ENCODE measurements at places on chromosomes 2 and 18.

DNA sequence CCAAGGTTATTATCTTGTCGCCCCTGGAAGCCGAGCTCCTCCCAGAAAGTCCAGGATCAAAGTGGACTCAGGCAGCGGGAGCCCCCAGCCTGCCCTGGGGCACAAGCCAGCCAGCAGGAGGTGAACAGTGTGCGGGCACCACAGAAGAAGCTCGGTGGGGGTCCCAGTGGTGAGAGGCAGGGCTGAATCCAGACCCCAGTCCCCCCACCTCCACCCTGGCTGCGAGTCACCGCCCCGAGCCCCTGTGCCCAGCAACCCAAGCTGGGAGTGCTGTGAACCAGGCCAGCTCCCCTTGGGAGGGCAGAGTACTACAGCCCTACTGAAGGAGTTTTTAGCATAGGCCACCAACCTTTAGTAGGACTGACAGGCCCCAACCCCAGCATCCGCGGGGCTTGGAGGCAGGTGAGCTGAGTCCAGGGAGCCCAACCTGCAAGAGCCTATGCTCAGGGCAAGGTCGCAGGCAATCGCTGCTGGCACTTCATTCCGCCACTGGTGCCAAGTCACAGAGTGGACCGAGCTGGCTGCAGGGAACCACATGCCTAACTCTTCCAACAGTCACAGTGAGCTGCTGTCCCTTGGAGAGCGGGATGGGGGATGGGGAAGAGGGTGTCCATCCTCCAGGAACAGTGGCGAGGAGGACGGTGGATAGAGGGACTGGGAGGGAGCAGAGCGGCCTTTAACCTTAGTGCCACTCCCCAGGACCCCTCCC lies 3.0 kb downstream of the PIEZO2 start:
- no peak for DNase-seq

GRCh38 chr2:144015655-144016245 lies 504.2 kb downstream of the ZEB2 start:
- DNase-seq, result no peak

GRCh38 chr2:27960237-27960912 lies 69.8 kb downstream of the BABAM2 start:
- no peak for DNase-seq

DNA sequence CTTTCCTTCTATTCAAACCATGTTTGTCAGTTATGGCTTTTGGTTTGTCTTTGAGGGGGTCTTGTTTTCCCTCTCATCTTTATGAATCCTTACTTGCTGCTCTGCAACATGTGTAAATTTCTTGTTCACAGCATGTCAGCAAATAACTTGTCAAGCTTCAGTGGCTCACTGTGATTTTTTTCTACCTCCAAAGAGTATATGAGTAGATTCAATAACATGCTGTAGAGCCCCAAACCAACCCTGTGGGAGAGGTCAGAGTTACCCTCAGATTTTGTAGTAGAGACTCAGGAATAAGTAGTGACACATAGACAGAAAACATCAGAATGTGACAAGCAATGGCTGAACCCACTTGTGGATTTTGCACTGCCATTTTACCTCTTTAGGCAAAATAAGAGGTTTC lies 121.6 kb downstream of the PLCL1 start:
- DNase-seq, result no peak

DNA sequence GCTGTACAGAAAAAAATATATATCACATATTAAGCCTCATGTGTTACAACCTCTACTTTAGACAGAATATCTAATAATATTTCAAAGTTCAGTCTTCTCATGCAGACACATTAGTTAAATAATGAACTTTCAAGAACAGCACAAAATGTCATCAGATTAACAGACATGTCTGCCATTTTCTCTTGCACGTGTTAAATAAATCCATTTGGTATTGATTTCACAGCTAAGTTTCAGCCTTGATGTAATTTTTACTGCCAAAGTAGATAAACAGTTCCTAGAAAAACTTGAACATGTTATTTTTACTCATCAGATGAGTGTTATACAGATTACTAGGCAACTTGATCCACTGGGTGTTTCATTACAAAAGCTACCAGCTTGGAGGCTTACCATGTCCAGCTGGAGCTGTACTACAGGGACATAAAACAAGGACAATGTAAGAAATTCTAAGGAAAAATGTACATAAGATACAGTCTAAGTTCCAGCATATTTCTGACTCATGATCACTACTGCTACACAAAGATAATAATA lies 290.7 kb upstream of the DDX18 start:
- DNase-seq, result no peak

DNA sequence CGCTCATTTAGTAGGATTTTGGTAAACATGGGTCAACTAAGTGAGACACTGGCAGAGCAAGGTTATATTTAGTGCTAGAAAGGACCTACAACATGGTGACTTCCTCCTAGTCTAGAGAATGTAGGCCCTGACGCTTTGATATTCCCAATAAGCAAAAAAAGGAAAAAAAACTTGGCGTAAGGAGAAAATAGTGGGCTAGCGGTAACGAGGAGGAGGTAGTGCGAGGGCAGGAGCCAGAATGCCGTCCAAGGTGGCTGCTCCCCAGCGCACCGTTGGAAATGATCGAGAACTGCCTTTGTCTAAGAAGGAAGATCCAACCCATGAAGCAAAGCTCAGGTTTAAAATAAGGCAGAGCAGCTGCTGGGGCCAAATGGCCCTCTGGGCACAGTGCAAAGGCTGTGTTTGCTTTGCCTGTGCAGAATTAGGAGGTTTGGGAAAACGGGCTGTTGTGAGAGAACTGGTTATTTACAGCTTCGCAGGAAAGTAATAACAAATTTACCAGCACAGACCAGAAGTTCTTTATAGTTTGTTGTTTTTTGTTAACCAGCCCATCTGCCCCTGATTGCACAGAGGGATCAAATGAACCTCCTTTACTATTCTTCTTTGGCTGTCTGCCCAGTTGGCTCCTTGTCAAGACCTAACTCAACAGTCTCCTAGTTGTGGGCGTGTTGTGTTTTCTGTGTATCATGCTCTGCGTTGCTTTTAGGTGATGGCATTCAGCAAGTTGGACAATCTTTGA lies 86.6 kb downstream of the ITGB1BP1 start:
- no peak for DNase-seq

DNA sequence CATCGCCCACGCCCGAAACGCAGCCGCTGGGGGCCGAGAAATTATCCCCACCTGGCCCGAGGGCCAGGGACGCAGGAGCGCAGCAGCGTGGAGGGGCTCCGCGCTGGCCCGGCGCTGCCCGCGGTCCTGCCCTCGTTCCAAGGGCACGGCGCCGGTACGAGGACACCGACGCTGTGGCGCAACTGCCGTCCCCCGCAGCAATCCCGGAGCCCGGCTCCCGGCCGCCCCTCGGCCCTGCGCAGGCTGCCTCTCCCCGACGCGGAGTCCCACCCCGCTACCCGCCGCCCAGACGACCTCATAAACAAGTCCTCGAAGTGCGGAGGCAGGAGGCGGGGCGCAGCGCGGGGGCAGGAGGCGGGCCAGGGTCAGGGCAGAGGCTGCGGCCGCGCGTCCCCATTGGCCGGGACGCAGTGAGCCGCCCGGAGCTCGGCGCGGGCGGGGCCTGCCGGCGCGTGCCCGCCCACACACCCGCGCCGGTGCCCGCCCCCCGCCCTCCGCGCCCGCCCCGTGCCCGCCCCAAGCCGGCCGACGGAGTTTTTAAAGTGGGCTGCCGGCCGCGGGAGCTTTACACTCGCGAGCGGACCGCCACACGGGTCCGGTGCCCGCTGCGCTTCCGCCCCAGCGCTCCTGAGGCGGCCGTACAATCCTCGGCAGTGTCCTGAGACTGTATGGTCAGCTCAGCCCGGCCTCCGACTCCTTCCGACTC lies at the start of gene EPAS1:
EPAS1 (plus strand) TSS at position 568 of the 706 bp plus-strand sequence. CDS start 505 bp downstream, outside the sequence.
- DNase-seq, result peak; percentile 60

DNA sequence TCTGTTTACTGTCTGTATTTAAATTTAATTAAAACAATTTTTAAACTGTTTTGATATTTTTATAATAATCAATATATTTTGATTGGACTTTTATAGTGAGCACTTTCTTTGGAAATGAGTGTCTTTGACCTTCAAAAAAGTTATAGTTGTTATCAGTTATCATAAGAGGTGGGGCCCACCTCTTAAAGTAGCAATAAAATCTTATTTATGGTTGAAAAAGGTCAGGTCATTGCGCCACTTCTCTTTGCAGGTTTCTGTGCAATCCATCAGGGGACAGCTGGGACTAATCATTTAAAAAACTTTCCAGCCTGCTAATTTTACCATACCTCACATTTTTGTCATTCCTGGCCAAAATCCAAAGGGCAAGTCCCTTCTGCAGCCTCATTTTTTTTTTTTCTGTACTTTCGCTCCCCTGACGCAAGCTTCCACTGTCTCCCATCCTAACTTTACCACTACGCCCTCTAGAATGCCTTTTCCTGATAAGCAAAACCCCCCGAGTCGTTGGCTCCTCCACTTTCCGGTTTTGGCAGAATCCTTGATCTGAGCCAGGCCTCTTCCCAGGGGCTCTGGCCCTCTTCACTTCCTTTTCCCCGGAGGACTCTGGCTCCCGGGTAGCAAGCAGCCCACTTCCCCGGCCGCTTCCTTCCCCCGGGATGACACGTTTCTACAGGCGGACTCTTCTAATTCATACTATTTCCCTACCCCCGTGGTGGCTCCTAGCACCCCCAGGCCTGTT lies 1.1 kb upstream of the SEH1L start:
- no peak for DNase-seq

DNA sequence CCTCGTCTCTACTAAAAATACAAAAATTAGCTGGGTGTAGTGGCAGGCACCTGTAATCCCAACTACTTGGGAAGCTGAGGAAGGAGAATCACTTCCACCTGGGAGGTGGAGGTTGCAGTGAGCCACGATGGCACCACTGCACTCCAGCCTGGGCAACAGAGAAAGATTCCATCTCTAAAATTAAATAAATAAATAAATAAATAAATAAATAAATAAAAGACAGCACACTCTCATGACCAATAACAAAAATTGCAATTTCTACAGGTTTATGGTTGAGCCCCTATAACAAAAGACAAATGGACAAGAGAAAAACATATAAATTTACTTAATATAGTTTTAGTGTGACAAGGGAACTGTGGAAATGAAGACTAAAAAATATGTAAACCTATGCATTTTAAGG lies 384.1 kb downstream of the CDH19 start:
- no peak for DNase-seq

GRCh38 chr2:204667990-204668389 lies 122.7 kb downstream of the PARD3B start:
- DNase-seq, result no peak

GRCh38 chr2:74632939-74633312 lies 15.2 kb downstream of the M1AP start:
- no peak for DNase-seq

DNA sequence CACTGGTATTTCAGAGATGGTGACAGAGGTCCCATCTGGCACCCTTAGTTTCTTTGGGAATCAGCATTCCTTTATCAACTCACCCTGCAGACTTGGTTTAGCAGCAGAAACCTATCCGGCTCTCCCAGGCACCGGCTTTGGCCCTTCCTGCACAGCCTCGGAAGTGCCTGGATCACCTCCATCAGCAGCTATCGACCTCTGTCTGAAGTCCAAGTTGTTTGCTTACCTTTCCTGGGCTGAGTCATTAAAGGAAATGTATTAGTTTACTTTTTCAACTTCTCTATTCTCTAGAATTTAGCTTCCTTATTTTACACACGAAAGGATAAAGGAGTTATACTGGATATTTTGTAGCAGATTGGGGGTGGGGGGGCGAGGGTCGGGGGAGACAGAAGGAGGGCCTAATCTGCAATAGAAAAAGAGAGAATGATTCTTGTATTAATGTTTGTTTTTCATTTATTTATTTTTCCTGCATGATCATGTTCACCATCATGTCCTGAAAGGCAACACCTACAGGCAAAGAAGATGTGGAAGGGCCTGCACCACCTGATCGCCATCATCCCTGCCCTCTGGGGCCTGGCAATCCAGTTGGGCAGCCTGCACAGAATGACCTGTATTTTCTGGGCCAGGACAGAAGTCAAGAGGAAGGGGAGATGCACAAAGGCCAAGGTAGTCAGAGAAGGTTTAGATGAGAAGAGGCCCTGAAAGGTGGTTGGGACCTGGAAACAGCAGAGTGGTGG lies 22.1 kb upstream of the MAT2A start:
- no peak for DNase-seq

DNA sequence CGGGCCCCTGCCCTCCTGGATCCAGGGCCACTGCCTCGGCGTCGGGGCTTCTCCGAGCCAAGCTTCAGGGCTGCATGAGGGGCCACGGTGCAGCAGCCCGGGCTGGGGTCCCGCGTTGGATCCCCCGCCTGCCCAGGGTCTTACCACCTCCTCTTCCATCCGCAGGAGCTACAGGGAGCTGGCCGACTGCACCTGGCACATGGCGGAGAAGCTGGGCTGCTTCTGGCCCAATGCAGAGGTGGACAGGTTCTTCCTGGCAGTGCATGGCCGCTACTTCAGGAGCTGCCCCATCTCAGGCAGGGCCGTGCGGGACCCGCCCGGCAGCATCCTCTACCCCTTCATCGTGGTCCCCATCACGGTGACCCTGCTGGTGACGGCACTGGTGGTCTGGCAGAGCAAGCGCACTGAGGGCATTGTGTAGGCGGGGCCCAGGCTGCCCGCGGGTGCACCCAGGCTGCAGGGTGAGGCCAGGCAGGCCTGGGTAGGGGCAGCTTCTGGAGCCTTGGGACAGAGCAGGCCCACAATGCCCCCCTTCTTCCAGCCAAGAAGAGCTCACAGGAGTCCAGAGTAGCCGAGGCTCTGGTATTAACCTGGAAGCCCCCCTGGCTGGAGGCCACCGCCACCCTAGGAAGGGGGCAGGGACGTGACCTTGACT lies 52.1 kb downstream of the RAMP1 start:
- no peak for DNase-seq

DNA sequence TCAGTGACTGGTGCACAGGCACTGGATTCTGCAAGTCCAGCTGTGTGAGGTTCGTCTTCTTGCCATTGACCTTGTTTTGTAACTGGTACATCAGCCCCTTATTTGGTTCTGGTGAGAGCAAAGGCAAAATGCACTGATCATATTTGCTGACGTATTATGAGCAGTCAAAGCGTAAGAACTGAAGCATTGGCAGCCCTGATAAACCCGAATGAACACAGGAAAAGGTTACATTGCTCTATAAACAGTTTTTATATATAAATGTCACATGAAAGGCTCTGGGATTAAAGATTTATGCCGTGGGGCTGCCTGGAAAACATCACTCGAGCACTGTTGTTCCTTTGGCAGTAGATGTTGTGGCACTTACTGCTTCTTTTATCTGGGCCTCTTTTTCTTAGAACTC lies 167.9 kb downstream of the IRS1 start:
- DNase-seq, result no peak

DNA sequence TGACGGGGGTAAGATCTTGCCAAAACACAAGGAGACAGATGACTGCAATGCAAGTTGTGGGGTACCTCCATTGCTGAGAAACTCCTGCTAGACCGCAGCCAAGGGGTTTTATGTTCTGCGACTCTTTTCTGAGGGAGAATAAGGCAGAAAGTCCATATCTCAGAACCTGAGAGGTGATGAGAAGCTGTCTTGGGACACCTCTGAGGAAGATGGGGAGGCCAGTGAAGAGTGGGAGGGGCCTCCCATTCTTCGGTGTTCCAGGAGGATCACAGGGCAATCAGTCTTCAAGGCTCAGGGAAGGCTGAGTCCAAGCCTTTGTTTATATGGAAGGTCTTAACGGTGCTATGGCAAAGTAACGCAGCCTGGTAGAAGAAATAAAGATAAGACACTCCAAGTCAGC lies 18.0 kb downstream of the CYP27A1 start:
- DNase-seq, result no peak

GRCh38 chr2:174442546-174443510 lies 44.0 kb downstream of the GPR155 start:
- no peak for DNase-seq

Measured in activated CD8-positive, alpha-beta memory T cell treated with anti-CD3 and anti-CD28 coated beads for 1 hour (primary cell).